Nucleus accumbens (tissue), 56 donors: ENCODE measurements at places on chromosomes 3 and 15.

DNA sequence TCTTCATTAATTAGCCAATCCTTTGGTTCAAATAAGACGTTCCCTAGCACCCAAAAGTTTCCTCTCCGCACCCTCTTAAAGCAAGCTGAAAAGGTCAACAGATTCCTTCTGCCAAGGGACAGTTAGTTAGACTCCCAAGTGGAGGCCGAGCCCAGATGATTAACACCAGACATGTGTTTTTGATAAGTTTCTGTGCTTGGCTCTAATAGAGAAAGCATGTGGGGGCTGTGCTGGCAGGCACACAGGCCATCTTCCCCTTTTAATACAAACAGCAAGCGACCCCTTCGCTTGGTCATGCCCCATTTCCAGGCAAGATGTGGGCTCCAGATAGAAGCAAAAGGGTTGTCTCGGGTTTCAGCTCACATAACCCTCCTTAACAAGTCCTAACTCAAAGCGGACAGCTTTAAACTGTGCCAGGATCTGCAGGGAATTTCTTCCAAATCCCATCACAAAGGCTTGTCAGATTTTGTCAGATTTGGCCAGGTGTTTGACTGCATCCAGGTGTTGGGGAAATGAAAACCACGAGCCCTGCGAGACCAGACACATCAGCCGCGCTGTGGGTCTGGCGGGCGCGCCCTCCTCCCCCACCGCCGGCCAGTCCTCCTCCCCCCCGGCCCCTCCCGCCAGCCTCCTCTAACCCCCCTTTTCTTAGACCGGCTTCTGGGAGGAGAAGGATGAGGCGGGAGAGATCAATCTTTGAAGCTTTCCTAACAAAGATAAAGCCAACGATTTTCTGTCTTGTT is 3.3 kb downstream of the HES1 start:
- DNase-seq: no peak

DNA sequence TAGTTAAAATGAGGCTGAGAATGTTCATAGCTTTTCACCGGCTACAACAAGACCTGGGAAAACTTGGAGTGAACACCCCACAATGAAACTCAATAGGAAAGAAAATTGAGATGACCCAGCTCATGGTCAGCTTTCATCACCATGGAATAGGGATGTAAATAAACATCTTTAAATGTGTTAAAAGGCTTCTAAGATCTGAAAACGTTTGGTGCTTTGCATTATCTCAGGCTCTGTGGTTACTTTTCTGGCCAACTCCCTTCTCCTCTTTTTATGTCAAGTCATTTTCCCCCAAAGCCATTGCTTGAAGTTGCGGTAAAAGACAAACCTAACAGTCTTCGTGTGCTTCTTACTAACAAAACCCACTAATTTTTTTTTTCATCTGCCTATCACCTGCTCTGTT is 195.8 kb downstream of the MECOM start:
- DNase-seq: no peak

- DNase-seq: no peak
Observed at GRCh38 chr3:172065527-172065926, 26.1 kb downstream of the FNDC3B start.

DNA sequence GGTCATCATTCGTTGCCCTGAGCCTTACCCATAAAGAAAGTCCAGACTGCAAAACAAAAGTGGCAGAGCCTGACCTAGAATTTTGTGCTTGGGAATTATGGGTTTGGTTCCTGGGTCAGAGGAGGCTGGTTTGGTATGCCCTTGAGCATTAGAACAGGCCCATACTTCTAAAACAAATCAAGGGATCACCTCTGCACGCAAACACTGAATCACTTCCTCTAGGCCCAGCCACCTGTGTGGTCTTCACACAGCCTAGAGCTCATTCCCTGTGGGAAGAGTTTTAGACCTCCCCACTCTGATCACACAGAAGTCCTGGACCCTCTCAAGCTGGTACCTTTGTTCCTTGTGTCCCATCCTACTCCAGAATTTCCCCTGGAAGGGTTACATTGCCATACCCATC is 59.4 kb downstream of the B3GNT5 start:
- no peak for DNase-seq

GRCh38 chr3:160454995-160455394 is 5.4 kb upstream of the TRIM59 start:
- DNase-seq: no peak

DNA sequence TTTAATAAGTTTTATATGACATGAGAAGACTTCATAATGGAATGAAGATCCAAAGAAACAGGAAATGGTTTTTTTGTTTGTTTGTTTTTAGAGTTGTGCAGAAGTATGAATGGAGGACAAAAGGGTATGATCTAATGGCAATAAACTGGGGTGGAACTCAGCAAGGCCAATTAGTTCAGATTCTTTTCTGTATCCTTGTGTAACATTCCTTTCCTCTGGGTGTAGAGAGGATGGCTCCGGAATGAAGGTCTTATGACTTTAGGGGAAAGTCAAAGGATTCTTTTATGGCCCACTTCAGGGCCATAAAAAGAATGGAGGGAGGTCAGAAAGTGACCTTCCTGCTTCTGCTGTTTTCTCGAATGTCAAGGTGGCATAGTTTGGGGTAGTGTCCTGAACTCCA is 152.6 kb downstream of the DPH6 start:
- DNase-seq: no peak

DNA sequence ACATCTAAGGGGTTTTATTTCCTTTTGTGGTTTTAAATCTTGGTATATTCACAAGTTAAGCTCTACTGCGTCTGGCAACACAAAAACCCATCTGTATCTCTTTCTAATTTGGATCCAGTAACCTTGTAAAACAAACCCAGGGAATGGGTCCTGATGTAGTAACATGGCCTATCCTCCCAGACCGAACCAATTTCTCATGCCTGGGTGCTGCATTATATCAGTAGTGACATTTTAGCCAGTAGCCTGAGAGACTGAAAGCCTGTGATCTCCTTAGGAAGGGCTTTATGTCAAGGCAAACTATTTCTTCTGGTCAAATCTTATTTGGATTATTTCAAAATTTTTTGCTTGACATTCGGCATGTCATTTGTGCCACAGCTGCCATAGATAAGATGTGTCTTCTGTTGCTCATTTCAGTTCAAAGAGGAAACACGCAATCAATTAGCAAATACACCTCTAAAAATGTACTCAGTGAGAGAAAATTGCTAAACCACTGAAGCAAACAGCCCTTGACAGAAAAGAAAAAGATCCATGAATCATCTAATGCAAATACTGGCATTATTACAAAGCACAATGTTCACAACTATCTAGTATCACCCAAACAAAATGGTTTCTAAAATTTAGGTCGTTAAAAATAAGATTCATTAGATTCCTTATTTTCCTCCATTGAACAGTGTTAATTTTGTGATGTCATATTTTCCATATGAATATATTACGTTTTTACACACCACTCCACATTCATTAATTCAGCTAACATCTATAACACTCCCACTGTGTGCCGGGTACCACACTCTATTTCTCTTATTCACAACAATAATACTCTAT is 4.0 kb downstream of the NPTN start:
- DNase-seq: no peak

- DNase-seq: no peak
Observed at GRCh38 chr3:181725131-181725731, 13.5 kb downstream of the SOX2 start.

DNA sequence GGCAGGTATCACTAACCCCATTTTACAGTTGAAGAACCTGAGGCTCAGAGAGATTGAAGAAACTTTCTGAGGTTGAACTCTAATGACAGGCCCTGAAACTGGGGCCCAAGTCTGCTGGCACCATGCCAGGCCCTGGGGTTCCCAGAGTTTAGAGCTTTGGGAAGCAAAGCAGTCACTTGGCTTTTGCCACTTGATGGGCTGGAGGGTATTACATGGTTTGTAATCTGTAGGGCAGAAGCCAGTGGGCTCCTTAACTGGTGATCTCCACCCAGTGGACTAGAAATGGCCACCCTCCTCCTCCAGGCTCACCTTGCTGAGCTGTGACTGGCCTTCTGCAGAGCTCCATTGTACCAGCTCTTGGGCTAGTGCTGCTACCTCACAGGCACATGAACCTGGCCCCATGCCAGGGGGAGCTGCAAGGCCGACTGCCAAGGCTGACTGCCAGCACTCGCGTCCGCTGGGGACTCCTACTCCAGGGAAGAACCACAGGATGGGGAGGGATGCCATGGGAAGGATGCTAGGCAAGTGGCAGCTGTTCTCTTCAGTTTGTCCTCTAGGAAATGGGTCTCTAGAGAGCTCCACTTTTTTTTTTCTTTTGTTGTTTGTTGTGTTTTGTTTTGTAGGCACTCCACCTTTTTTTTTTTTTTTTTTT is 104.8 kb downstream of the ETFA start:
- peak; percentile 53 for DNase-seq

DNA sequence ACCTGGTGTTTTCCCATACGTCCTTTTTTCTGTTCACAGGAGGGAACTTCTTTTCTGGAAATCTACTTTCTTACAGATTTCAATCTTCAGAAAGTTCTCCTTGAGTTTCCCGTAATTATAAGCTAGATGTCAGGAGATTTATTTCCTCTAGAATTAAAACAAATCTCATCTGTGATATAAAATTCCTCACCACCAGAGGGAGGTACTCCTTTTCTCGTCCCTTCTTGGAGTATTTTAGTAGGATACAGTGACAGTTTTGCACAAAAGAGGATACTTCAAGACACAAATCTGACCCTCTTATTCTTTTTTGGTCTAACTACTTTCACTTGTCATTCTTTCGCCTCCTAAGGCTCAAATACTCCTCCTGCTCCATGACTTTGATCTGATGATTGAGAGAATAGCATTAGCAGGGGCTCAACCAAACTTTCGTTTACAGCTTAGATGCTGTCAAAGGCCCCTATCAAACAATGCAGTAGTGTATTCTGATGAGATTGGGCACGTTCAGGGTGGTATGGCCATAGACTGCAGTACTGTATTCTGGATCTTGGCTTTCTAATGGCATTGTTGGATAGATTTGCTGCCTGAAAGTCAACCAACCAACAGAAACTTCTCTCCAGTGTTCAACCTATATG is 38.0 kb downstream of the TMEM41A start:
- DNase-seq: no peak

DNA sequence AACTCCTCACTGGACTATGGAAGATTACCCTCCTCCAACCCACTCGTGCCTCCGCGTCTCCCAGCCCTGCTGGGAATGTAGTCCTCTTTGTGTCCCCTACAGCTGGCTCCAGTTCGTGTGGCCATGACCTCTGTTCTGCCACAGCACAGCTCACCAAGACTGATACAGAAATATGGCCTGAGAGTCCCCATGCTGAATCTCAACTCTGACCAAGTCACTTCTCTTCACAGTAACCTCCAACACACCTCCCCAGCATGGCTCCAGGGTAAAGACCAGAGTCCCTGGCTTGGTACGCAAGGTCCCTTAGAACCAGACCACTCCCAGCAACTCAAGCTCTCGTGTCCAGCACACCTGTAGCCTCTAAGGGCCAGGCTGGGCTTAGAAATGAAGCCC is 2.3 kb upstream of the COL7A1 start:
- DNase-seq: no peak

- no peak for DNase-seq
Observed at GRCh38 chr3:21067031-21067813, 683.8 kb downstream of the ZNF385D start.
